ENCODE measurements at places on chromosomes 3 and 15. TPM values are rescaled to one million over a fixed set of nuclear protein-coding genes. Genes with fewer than 3 reads are reported as not detected.

DNA sequence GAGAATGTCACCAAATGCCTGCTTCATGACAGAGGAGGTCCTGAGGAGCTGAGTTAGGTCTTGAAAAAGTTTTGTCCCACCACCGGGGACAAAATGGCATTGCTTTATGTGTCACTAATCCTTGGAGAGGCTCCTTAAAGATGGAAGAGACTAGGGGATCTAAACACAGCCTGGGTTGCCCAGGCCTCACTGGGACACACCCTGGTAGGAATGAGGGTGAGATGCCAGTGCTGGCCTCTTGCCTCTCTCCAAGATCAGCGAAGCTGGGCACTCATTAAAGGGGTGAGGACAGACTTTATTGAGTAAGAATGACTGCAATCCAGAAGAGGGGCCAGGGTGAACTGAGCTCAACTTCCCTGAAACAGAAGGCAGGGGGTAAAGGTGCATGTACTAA lies 58.5 kb upstream of the KLF13 start:
- no peak for DNase-seq

DNA sequence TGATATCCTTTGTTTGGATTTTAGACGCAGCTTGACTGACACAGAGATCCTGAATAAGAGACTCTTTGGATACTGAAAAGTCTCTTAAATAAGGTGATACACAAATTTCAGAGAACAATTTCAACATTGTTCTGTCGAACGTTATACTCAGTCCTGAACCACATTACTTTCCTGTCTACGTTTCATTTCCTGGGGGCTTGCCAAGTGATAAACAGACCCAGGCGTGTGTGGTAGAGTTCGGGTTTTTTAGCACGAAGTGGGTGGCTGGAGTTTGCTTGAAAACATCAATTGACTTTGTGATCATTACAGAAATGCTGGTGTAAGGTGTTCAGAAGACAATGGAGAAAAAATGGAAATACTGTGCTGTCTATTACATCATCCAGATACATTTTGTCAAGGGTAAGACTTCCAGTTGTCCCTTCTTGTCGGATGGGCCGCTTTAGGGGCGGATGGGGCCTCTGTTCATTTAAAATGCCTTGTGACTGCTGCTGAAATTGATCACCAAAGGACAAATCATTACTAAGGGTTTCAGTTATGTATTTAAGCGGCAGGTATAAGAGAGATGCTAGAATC lies at the start of gene CD96:
Gene CD96 (plus strand): TSS at position 287 of the 573 bp plus-strand sequence. CDS start 52 bp downstream, at position 339.
- no peak for DNase-seq

The COL6A5 gene
- not detected for total RNA-seq

DNA sequence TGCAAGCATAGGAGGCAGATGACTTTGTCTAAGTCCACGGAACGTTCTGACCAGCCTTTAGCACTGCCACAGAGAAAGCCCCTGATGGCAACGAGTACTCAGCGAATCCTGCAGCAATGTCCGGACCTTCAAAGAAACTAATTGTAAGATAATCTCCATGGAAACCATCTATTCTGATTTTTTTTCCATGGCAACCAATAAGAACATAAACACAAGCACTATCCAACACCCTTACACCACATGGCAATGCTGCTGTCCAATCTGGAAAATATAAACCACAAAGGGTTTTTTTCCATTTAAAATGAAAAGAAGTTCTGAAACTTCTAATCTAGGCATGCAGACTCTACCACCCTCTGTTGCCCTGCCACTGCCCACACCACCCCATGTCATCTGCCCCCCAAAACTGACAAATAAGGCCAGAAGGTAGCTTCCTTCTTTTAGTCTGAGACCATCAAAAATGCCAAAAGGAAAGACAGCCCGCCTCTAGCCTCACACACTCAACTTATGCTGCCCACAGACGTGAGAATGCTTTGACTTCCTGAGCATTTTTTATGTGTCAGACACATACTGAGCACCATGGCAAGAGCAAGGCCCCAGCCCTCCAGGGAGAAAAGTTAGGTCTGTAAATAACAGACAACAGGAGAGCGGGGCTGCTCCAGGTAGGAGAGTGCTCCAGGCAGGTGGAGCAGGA lies 44.5 kb downstream of the POC1A start:
- DNase-seq, result no peak

- DNase-seq, result no peak
These were observed 198.7 kb upstream of the PFN2 start for GRCh38 chr3:150169330-150169940.

The CRABP1 gene
- total RNA-seq, result 6.7 TPM

The SNTN gene
- total RNA-seq, result not detected

The ABCC5 gene
- total RNA-seq, result 35.1 TPM

DNA sequence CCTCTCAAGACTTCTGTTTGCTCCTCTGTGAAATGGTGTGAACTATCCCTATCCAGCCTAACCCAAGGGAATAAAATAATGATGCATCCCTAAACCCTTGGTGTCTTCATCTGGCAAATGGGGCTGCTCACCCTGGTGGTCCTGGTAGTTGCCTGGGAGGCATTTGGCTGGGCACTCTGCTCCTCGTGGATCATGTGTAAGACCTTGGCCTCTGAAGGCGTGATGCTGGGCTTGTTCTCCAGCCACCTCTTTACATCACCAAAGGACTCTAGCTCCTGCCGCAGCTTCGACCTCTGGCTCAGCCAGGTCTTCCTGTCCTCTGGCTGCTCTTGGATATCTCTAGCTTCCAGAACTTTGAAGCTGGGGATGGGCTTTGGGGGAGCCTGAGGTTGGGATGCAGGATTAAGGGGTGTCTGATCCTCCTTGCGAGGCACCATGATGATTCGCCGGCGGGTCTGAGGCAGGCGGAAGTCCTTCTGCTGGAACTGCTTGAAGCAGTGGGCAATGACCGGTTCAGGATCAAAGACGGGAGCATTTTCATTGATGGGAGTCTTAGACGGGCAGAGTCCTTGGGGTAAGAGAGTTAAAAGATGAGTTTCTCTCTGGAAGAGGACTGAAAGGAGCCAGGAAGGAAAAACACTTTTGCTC lies 7.1 kb downstream of the EFCAB12 start:
- DNase-seq, result no peak

DNA sequence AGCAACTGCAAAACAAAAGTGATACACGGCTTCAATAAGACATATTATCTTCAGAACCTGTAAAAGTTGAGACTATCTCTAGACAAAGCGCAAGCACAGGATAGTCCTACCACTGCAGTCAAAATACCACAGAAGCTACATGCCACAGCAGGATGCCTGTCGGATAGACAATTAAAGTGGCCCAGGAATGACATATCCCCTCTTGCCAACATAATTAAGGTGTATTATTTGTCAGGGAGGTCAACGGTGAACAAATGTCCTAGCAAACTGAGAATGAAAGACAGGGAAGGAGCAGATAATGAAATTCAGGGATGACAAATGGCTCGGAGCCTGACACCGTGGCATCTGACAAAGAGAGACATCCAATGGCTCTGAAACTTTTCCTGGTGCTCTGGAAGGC lies 185.7 kb downstream of the MECOM start:
- DNase-seq, result no peak

The AGBL1 gene
- not detected for total RNA-seq

Data from Panc1 (cell line).